DMS79 (cell line): ENCODE measurements at places on chromosomes 12 and 14.

- no peak for DNase-seq
Observed at GRCh38 chr12:24909667-24910066, 39.2 kb downstream of the BCAT1 start.

GRCh38 chr14:99231850-99232713 is 39.9 kb downstream of the BCL11B start:
- peak; percentile 58 for DNase-seq

- no peak for DNase-seq
Observed at GRCh38 chr14:86196471-86196870, 666.5 kb downstream of the FLRT2 start.

GRCh38 chr12:92634730-92635129 is 68.1 kb upstream of the PLEKHG7 start:
- no peak for DNase-seq

- DNase-seq = no peak
Observed at GRCh38 chr12:110698171-110698902, 9.4 kb upstream of the HVCN1 start.

DNA sequence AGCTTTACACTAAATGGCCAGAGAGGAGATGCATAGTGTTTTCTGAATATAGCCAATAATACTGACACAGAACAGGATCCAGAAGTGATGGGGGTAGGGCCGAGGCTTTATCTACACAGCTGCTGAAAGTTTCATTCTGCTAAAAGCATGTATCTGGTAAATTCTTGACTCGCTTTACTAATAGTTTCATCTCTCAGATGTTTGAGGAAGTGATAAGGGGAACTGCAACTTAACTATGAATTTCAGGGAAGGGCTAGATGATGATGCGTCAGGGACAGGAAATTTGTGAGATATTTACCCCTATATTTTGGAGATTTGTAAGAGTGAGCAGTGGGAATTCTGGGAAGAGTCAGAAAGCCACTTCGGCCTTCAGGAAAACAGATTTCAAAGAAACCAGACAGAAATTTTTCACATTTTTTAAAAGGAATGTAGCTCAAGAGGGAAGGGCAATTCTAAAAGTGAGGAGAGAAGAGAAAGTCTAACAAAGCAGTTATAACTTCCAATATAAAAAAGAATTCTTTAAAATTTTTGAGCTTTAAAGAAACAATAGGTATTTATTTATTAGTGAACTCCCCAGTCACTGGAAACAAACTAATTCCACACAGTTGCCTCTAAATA is 243.1 kb downstream of the BCAT1 start:
- no peak for DNase-seq

GRCh38 chr14:40218282-40218941 is 786.2 kb upstream of the FBXO33 start:
- no peak for DNase-seq

DNA sequence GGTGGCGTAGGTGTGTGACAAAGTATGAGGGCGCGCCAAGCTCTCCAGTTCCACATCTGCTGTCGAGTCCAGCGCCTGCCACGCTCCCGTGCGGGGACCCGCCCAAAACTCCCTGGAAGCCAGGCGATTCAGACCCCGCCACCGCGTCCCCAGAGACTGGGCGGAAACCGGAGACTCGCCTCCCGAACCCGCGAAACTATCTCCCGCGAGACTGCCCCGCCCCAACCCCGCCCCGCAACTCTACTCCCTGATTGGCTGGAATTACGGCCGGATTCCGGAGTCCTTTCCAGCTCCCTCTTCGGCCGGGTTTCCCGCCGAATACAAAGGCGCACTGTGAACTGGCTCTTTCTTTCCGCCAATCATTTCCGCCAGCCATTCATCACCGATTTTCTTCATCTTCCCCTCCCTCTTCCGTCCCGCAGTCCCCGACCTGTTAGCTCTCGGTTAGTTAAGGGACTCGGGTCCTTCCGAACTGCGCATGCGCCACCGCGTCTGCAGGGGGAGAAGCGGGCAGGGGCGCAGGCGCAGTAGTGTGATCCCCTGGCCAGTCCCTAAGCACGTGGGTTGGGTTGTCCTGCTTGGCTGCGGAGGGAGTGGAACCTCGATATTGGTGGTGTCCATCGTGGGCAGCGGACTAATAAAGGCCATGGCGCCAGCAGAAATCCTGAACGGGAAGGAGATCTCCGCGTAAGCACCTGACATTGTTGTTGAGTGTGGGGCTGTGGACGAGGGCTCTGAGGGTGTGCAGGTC is at the start of gene MTHFD1:
TSS of gene MTHFD1 (plus strand) at position 572 of the 751 bp plus-strand sequence. CDS start at position 647, 75 bp downstream.
- peak; percentile 100 for DNase-seq

DNA sequence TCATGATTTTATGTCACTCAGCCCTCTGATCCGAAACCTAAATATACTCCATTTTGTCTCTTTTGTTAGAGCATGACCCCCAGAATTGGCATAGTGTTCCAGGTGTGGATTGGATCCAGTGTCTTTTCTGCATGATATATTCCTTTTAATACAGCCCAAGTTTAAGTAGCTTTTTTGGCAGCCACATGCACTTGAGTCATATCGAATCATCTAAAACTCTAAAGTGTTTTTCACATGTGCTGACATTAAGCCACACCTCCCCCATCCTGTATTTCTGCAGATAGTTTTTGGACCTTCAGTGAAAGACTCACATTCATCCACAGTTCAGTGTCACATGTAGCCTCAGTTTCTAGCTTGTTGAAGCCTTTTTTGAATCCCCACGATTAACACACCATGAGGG is 30.6 kb downstream of the BORCS5 start:
- peak; percentile 85 for DNase-seq

DNA sequence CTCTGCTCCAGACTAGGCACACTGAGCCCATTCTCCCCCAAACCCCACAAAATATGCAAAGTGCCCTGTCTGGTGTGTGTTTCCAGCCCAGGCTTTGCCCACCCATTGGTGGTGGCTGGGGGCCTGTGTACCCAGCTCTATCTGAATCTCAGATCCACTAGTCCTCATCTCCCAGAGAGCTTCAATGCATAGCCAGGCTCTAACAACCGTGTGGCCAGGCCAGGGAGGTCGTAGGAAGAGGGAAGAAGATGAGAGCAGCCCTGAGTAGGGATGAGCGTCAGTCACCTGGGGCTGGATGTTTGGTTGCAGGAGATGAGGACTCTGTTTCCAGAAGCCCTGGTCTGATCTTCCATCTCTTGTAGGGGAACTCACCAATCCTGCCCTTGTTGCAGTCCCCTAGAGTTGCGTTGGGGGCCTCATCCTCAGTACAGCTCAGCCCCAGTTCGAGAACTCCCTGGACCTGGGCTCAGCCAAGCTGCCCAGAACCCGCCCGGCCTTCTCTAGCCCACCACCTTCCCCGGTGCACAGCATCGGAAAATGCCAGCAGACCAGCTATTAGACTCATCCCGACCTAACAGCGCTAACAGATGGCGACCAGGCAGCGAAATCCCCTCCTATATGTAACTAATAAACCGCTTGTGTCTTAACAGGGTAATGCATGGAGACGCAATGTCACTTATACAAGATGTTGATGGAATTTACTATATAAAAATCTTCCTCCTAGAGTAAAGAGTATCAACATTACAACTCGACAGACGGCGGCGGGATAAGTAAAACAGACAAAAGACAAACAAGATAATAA is 3.2 kb upstream of the LHX5 start:
- no peak for DNase-seq

DNA sequence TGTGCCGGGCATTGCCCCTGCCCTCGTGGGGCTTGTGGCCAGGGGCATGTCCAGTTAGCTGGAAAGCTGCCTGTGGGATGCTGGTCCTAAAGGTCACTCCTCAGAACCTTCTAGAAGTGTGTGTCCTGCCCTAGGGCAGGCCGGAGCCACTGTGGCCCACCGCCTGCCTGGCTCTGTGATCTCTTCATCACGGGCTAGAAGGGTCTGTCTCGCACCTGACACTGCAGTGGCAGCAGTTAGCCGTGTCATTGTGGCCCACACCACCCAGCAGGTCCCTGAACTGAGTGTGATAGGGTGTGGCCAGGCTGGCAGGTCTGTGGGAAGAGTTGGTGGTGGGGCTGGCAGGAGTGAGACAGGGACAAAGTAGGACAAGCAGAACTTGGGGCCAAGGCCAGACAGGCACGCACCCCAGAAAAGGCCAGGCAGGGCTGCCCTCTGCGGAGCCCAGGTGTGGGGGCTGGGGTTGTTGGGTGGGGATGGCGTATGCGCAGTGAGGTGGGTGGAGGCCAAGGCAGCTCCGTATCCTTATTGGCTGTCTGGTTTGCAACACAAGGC is 41.2 kb downstream of the ADGRD1 start:
- DNase-seq = no peak

DNA sequence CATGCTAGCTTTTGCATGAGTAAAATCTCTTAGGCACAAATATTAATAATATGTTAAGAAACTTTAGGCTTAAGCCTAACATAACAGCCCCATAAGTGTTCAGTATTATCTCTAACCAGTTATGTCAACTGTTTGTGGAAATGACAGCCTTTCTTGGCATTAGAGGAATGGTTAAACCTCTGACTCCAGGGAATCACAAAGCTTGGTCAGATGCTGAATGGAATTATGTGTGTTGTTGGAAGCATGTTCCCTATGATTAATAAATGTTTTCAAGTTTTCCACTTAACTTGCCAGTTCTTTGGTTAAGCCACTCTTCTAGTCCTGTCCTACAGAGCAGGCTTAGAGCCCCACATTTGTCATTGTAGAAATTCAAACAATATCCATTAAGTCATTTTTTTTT is 17.0 kb downstream of the PSEN1 start:
- no peak for DNase-seq

GRCh38 chr12:130493951-130494350 is 156.3 kb downstream of the PIWIL1 start:
- DNase-seq = no peak

- no peak for DNase-seq
Observed at GRCh38 chr12:46387670-46388069, 15.1 kb upstream of the SLC38A2 start.

GRCh38 chr12:108832730-108833354 is 24.5 kb downstream of the SSH1 start:
- DNase-seq = no peak

DNA sequence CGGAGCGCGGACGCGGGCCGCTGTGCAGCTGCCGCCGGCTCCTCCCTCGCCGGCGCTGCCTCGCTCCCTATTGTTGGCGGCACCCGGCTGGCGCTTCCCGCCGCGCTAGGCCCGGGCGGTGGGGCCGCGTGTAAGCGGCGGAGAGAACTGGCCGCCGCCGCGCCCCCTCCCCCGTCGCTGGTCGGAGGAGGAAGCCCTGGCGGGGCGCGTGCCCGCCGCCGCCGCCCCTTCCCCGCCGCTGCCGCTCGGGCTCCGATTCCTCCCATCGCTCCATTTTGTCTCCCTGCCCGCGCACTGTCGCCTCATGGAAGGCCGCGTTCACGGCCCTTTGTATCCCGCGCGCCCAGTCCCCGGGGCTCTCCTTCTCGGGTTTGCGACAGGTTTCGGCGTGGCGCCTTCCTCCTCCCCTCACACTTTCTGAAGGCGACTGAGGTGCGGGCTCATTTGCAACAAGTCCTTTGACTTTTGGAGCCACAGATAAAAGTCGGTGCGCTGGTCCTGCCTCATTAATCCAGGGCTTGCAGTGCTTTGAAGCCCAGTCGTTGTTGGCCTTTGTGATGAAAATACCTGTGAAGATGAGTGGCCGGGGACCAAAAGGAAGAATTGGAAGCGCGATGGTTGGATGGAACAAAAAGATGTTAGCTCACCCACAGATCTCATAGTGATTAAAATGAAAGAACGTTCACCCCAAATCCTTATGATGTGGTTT is 707 bp downstream of the CPSF6 start:
- no peak for DNase-seq

DNA sequence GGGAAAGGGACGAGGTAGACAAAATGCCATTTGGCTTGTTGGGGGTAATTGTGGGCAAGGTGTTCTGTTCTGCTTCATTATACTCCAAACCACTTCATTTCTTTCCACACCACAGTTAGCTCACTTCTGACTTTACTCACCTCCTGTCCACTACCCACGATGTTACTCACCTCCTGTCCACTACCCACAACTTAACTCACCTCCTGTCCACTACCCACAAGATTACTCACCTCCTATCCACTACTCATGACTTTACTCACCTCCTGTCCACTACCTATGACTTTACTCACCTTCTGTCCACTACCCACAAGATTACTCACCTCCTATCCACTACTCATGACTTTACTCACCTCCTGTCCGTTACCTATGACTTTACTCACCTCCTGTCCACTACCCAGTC is 10.1 kb upstream of the TWF1 start:
- no peak for DNase-seq

DNA sequence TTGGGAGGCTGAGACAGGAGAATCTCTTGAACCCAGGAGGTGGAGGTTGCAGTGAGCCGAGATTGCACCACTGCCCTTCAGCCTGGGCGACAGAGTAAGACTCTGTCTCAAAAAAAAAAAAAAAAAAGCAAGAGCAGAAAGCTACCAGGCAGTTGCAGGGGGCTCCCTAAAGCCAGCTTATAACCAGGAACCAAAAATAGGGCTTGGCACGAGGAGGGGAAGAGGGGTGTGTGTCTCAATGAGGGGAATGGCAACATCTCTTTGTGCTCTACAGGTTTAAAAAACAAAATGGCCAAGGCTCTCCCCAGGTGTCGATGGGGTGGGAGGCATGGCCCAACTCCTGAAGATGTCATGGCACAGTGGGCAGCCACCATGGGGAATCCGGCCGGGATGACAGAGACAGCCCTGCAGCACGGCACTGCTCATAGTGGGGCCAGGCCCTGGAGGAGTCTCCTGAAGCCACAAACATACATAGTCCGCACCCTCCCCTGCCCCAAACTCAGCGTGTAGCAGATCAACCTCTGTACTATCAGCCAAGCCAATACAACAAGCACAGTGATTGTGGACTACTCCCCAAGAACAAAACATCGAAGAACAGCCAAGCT is 16.0 kb upstream of the EIF5 start:
- no peak for DNase-seq

DNA sequence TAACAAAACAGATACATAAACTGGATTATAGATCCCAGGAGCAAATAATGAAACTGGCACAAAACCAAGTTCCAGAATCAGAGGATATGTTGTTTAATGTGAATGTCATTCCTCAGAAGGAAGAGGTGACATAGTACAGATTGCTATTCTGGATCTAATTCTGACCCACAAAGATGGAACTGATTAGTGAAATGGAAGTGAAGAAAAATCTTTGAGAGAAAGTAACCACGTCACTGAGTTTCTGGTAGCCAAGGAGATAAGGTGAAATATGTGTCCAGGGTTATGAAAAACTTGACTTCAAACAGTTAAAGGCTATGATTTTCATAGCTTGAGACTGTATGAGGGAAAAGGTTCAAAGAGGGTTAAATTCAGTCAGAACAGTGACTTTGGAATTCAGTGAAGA is 8.3 kb downstream of the OR10AD1 start:
- no peak for DNase-seq

GRCh38 chr12:131153956-131154355 is 200.2 kb downstream of the ADGRD1 start:
- no peak for DNase-seq
